ENCODE measurements at places on chromosomes 3 and 15.

DNA sequence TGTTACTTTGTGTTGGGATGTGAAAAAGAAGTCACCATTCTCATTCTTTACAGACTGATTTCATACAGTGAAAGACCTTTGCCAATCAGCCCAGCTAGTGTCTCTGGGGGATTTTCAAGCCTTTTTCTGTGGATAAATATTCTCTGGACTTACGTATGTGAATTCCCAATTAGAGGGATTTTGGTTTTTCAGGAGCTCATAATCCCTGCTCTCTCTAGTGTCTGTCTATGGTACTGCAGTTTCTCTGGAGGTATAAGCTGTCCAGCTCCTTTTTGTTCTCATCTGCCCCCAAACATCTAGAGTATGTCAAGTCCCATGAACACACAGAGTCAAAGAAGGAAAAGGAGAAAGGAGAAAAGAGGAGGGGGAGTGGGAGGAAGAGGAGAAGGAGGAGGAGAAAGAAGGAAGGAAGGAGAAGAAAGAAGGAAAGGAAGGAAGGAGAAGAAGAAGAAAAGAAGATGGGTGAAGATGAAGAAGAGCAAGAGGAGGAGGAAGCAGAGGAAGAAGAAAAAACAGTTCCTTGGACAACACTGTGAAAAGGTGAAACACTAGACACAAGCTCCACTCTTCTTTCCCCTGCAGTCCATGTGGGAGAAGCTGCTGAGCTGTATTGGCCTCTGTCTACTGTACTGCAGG, 218.6 kb downstream of the GREM1 start:
- DNase-seq: no peak

GRCh38 chr3:36918050-36918449, 26.8 kb downstream of the TRANK1 start:
- peak; percentile 27 for DNase-seq

DNA sequence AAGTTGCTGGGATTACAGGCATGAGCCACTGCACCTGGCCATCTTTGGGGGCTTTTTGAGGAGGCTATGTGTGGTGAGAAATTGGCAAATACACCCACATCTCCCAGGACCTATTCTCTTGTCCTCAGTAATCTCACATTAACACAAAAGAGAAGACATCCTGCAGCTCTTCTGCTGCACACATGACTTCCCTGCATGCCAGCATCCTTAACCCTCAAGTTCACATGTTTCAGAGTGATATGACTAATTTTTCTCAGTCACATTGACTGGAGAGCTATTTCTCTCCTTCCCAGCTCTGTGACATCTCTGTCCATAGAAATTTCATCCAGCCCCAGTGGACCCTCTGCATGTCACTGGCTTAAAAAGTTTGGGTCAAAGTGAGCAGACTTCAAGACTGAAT, 1.9 kb upstream of the SKIC8 start:
- no peak for DNase-seq

GRCh38 chr3:42005401-42005800, 43.5 kb upstream of the ULK4 start:
- no peak for DNase-seq

DNA sequence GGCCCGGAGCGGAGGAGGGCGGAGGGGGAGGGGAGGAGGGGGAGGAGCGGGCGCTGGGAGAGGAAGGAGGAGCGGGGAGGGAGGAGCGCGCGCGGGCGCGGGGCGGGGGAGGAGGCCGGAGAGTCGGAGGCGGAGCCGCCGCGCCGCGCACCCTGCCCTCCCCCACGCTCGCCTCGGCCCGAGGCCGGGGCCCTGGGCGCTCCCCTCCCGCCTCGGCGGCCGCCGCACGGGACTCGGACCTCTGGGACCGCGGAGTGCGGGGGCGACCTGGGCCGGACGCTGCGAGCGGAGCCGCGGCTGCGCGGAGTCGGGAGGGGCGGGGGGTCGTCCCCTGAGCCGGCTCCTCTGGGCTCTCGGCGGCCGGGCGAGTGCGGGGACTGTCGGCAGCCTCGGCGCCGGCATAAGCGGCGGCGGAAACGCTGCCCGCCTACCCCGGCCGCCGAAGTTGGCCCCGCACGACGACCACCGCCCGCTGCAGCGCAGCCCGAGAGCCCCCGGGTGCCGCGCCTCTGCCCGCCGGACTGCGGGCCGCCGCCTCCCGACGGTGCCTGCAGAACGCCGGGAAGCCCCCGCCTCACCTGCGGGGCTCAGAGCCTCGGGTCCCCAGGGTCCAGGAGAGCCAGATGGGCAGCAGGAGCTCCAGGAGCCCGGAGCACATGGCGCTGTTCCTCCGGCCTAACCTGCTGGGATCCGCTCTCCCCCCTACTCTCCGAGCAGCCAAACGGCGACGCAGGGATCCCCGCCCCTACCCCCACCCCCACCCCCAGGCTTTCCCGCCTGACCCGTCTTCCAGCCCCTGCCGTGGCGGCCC, 406 bp upstream of the GABRB3 start:
- DNase-seq: no peak

DNA sequence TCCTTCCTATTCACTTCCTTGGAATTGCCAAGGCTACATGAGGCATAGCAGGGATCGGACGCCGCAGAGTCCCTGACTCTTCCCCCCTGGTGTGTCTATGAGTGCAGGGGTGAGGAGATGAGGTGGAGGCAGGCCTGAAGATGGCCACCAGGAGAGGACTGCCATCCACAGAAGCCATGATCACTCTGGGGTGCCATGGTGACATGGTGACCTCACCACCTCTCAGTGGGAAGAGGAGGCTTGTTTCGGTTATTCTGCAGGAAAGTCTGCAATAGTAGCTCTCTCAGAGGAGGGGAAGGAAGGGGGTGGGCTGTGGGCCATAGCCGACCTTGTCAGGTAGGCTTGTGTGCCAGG, 57.0 kb upstream of the LIMD1 start:
- no peak for DNase-seq

GRCh38 chr3:56611364-56611763, 54.4 kb downstream of the CCDC66 start:
- DNase-seq: no peak

- DNase-seq: no peak
Measured at GRCh38 chr3:69560116-69560515, 174.2 kb upstream of the FRMD4B start.

DNA sequence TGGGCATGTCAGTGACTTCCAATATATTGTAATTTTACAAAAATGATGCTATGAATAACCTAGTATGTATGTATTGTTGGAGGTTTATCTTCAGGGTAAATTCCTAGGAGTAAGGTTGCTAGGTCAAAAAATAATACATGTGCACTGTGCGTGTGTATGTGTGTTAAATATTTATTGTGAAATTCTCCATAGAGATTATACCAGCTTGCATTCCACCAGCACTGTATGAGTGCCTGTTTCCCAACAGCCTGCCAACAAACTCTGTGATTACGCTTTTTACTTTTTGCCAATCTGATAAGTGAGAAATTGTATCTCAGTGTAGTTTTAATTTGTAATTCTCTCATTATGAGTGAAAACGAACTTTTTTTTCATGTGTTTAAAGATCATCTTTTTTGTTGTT, 12.6 kb upstream of the IGF2BP2 start:
- DNase-seq: no peak

GRCh38 chr3:34015204-34016142, 217.0 kb downstream of the PDCD6IP start:
- no peak for DNase-seq

GRCh38 chr15:59688423-59688781, 718 bp downstream of the BNIP2 start:
- no peak for DNase-seq

- no peak for DNase-seq
Measured at GRCh38 chr3:56812754-56813652, 11.3 kb upstream of the ARHGEF3 start.

GRCh38 chr3:23749609-23750008, 56.1 kb upstream of the UBE2E1 start:
- no peak for DNase-seq

DNA sequence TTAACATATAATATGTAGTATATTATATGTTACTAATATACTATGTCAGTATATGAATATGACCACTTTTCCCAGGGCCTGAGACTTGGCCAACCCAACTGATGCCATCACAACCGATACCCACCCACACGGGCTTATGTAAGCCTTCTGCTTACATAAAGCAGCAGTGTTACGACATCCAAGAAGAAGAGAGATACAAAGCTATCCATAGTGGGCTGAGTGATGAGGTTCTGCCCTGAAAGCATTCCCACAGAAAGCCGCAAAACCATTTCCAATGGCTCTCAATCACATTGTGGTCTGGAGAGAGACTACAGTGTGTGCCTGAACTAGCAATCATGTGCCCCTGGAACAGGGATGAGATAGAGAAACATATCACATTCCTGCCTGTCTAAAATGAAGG, 177.9 kb downstream of the PLOD2 start:
- no peak for DNase-seq

DNA sequence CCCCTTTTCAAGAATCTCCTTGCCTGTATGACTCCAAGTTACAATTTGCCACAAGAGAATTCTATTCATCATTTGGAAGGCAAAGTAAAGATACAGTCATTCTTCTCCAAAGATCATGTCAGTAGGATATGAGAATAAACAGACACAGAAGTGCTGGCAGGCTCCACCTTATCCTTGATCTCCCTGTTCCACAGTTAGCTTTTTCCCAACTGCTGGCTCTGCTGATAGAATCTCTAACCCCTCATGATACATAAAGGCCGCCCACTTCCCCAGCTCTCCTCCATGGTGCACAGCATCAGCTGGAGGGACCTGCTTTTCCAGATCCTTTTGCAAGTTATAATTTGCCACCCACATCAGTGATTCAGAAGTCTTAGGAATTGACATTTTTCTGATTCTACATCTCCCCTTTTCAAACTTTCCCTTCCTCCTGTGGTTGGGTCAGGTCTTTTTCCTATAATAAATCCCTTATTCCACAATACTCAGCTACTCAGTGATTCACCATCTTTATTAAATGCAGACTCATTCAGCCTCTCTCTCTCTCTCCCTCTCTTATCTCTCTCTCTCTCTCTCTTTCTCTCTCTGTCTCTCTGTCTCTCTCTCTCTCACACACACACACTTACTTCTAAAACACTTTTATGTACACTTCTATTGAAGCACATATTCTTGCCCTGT, 465.4 kb downstream of the GBE1 start:
- no peak for DNase-seq

GRCh38 chr3:90092994-90093393, 985.6 kb downstream of the EPHA3 start:
- no peak for DNase-seq

GRCh38 chr3:9980251-9980650, 6.4 kb downstream of the EMC3 start:
- no peak for DNase-seq

DNA sequence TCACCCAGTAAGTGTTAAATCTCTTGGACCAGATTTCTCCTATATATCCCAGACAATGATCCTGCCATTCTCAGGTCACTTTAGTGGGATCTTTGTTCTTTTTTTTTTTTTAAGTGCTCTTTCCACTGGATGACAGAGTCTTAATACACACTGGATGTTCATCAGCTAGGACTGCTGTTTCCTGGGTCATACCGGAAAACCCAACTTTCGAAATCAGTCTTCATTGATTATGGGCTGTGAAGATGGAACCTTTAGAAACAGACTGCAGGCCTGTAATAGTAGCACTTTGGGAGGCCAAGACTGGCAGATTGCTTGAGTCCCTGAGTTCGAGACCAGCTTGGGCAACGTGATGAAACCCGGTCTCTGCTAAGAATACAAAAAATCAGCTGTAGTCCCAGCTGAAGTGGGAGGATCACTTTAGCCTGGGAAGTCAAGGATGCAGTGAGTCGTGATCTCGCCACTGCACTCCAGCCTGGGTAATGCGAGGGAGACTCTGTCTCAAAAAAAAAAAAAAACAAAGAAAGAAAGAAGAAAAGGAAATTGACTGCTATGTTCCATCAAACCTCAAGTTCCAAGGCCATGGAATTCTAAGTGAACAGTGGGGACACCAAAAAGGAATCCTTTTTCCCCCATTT, 2.3 kb downstream of the EOGT start:
- DNase-seq: no peak

GRCh38 chr15:89230277-89230676, 8.9 kb upstream of the RLBP1 start:
- DNase-seq: no peak

DNA sequence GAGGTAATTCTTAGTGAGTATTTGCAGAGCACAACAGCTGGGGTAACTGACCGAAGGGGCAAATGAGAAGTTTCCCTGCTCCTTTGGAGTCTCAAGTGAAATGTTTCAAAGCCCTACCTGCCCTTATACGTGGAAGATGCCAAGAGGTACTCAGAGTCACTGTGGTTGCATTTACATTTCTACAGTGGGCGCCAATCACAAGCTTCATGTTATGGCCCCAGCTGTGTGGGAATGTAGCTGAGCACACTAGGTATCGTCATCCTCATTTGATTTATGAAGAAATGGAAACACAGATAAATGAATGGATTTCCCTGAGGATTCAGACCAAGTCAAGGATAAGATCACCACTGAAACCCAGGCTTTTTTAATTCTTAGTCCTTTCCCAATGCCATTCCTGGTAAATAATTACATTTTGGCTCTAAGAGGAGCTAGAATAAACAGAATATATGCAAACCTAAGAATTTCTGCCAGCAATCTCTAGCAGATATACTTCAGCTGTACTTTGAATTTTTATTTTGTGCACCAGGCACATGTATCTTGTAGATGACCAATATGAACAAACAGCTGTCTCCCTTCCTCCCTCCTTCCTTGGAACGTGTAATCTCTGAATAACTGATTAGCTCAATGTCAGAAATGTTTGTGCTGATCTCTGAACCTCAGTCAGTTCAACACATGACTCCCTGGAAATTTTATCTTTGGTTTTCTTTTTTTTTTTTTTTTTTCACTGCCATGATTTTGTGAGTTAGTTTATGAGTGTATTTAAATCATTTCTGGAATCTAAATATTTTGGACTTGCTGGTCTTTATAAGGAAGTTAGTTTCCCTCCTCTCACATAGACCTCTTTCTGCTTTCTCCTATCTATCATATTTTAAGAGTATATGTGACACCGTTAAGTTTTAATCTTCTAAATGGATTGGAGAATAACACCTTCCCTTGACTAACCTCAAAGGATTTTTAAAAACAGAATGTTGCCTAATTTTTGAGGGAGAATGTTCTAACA, 69.2 kb downstream of the MAP2K5 start:
- no peak for DNase-seq

GRCh38 chr15:69551391-69552056, 98.9 kb downstream of the RPLP1 start:
- DNase-seq: no peak

DNA sequence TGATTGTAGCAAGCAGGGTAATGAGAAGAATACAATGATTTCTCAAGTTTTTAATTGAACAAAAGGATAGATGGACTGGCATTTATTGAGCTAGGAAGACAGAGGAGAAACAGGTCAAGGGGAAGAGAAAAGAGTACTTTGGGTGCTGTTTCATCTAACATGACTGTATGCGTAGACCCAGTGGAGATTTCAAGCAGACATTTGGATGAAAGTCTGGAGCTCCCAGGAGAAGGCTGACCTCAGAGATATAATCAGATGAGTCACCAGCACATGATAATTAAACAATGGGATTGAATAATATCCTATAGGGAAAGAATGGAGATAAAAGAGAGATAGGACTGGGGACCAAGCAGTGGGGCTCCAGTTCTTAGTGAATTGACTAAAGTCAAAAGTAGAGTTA, 194.9 kb downstream of the ARRDC4 start:
- no peak for DNase-seq

DNA sequence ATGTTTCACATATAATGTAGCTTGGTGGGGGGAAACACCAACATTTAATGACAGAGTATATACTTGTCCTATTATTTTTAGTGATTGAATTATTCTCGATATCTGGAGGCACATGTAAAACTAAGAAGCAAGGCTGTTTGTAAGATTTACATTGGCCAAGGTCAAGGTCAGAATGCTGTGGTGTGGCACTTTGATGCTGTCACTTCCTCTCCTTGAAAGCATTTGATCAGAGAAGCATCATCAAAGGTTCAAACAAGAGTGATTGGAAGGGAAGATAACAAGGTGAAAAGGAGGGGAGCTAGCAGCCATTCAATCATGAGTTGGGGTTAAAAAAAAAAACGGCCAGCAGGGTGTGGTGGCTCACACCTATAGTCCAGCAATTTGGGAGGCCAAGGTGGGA, 26.4 kb downstream of the RTF1 start:
- no peak for DNase-seq
